ENCODE measurements at places on chromosomes 1 and 21. TPM values are rescaled to one million over a fixed set of nuclear protein-coding genes. Genes with fewer than 3 reads are reported as not detected.

NTNG1 gene
- total RNA-seq = 1.7 TPM

GPN2 gene
- 11.1 TPM for total RNA-seq

SPRR2G gene
- not detected for total RNA-seq

MX2 gene
- 2.6 TPM for total RNA-seq

OR2L5 gene
- not detected for total RNA-seq

MATN1 gene
- total RNA-seq = 0.14 TPM

FTCD gene
- total RNA-seq = 0.14 TPM

LCE2C gene
- total RNA-seq = not detected

PGBD5 gene
- 0.57 TPM for total RNA-seq

FCGR3A gene
- total RNA-seq = not detected

SLAMF7 gene
- not detected for total RNA-seq

SLAMF9 gene
- 0.46 TPM for total RNA-seq

SLC1A7 gene
- total RNA-seq = 1.00 TPM

S100A9 gene
- total RNA-seq = 0.28 TPM

GNG12 gene
- total RNA-seq = 140 TPM

RNF220 gene
- total RNA-seq = 42.1 TPM

ATP6V1G3 gene
- not detected for total RNA-seq

MAST2 gene
- 10.7 TPM for total RNA-seq

OPTC gene
- total RNA-seq = not detected

DEDD gene
- total RNA-seq = 16.9 TPM

ARHGAP29 gene
- 15.6 TPM for total RNA-seq

SEC22B gene
- total RNA-seq = 77.7 TPM

ANXA9 gene
- 0.28 TPM for total RNA-seq

CACHD1 gene
- 4.1 TPM for total RNA-seq

EXTL1 gene
- total RNA-seq = 0.09 TPM

SARS1 gene
- 324 TPM for total RNA-seq

KCNJ6 gene
- not detected for total RNA-seq

TMEM54 gene
- total RNA-seq = 29.4 TPM

OR2G6 gene
- total RNA-seq = not detected

ZNF695 gene
- total RNA-seq = 0.71 TPM

MYBPH gene
- total RNA-seq = 0.14 TPM
